Forelimb muscle (tissue), 1 donor: ENCODE measurements at places on chromosomes 7 and 10.

GRCh38 chr10:102436312-102436711, 3.9 kb upstream of the CUEDC2 start:
- no peak for DNase-seq

DNA sequence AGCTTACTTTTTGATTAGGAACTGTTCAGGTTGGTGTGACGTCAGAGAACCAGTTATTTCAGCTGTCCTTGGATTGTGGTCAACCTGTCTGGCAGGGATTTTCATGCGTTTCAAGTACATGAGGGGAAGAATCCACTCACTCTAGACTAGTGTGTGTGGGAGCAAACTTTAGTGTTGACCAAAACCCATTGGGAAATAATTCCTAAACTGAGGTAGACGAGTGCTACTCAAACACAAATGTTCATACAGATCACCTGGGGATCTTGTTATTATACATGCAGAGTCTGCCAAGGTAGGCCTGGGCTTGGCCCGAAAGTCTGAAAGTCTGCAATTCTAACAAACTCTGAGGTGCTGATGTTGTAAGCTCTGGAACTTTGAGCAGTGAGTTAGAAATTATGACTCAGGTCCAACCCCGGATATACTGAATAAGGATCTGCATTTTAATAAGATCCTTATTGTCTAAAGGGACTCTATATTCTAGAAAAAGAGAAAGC, 111.1 kb upstream of the CREB5 start:
- DNase-seq, result peak; percentile 46

DNA sequence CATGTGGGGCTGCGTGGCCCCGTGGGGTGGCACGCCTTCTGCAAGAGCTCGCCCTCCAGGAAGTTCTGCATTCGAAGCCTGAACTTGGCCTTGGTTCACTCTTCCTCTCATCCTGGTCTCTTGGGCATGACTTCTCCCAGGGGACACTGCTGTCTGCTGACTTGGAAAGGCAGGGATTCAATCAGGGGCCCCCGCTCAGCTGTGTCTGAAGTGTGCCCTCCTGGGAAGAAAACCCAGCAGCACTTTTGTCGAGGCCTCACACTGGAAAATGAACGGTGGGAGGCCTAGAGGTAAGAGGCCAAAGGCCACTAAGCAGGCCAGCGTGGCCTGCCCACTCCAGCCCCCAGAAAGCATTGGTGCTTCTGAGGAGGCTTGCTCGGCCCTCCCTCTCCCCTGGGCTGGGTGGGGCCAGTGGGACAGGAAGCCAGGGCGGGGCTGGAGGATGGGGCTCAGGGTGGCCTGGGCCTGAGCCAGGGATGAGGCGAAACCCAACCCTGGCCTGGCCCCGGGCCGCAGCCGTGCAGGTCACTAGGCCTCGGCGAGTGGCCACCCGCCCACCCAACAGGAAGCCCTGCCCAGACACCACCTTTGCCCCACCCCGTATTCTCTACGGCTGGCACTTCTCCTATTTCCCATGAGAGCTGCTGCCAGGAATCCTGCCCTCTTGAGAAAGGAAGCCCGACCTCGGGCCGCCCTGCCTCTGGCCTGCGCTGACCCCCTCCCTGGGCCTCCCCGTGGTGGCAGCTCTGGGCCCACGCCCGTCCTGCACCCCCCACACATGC, 81.1 kb downstream of the ZMIZ1 start:
- no peak for DNase-seq

DNA sequence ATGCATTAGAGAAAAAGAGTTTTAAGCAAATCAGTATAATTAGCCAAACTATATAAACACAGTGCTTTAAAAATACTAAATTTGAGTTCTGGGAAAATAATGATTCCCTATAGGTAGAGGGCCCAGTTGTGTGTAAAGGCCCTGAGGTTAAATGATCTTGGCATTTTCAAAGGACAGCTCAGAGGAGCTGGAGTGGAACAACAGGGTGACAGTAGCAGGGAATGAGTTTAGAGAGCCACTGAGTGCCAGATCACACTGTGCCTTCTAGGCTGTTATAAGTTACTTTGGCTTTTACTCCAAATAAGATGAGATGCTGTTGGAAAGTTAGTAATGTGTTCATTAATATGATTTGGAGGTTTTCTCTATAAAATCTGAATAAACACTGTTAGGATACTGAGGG, 34.6 kb downstream of the VWDE start:
- no peak for DNase-seq

- no peak for DNase-seq
Observed at GRCh38 chr10:93352638-93353383, 129.3 kb downstream of the MYOF start.

DNA sequence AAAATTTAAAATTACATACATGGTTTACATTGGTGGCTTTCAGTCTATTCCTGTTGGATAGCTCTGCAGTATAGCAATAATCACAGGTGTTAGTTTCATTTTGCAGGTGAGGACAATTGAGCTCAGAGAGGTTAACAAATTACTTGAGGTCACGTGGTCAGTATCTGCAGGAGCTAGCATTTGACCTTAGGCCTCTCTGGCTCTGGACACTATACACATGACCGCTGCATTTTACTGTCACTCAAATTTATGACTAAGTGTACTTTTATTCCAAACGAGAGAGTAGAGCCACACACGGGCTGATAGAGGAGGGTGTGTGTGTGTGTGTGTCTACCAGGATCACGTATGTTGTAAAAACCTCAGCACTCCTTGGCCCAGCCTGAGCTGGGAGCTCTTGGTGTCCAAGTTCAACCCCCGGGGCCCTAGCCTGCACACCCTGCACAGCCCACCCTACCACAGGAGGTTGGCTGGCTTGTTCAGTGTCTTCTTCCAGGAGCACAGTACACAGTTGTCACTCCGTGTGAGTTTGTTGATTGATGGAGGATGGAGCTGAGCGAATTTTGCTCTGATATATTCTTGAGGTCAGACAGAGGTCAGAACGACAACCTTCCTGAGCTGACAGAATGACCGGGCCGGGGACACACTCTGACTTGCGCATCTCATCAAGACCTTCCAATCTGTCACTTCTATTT, 272.7 kb downstream of the GFRA1 start:
- DNase-seq, result no peak

DNA sequence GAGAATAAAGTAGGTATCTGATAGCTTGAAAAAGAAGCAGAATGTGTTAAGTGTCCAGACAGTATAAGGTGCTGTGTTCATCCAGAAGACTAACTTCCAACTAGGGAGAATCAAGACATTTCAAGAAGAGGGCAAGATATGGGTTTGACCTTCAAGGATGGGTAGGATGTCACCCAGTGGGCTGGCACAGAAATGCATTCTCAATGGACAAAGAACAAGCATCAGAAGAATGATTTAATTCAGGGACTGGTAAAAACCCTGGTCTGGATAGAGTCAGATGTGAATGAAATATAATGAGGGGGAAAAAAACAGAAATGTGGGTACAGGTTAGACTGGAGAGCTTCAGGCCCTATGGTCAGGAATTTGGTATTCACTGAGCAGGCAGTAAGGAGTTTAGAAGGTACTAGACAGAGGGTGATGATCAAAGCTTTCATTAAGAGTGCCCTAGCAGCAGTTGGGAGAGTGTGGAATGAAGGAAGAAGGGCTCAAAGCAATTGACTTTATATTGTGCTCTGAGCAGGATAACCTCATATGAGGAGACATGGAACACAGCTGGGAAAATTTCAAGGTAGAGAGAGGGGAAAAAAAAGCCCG, 180.7 kb upstream of the ANK3 start:
- no peak for DNase-seq

GRCh38 chr10:27857616-27858015, 112.0 kb upstream of the MKX start:
- DNase-seq, result no peak

- DNase-seq, result no peak
Observed at GRCh38 chr7:131010029-131010716, 276.2 kb upstream of the KLF14 start.

- DNase-seq, result no peak
Observed at GRCh38 chr10:35598379-35598778, 6.8 kb upstream of the GJD4 start.

- no peak for DNase-seq
Observed at GRCh38 chr7:3063016-3063753, 19.5 kb upstream of the CARD11 start.

DNA sequence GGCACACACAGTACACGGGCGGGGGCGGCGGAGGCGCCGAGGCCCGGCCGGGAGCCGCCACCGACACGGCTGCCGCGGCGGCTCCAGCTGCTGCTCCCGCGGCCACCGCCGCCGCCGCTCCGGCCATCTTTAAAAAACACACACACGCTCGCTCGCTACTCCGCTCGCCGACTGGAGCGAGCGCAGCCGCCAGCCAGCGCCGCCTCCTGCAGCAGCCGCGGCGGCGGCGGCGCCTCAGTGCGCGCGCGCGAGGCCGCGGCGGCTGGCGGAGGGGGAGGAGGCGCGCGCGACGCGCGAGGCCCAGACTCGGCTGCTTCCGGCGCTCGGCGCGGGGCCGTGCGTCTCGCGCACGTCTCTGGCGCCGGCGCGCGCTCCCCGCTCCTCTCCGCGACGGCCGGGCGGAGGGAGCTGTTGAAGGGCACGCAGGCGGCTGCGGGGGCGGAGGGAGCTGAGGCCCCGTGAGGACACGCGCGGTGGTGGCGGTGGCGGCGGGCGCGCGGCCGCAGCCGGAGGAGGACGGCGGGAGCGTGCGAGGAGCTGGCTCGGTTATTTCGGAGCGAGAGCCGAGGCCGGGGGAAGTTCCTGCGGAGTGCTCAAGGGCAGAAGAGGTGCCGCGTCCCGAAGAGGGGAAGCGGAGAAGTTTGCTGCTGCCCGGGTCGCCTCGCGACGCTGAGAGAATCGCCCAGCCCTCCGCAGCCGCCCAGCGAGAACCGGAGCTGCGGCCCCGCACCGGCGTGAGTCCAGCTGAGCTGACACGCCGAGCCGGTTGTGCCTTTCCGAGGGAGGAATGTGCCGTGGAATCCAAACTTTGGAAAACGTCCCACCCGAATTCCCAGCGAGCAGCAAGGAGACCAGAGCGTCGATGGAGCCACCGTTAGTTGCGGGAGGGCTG, at the start of gene KDM7A:
KDM7A (minus strand) TSS at position 173 of the 892 bp plus-strand sequence; CDS start at position 127, 46 bp downstream.
- DNase-seq, result peak; percentile 94

GRCh38 chr7:159226011-159226702, 81.5 kb upstream of the VIPR2 start:
- no peak for DNase-seq

GRCh38 chr10:119450606-119451299, 91.8 kb downstream of the RGS10 start:
- DNase-seq, result no peak

GRCh38 chr10:77297393-77297739, 340.2 kb downstream of the KCNMA1 start:
- no peak for DNase-seq

DNA sequence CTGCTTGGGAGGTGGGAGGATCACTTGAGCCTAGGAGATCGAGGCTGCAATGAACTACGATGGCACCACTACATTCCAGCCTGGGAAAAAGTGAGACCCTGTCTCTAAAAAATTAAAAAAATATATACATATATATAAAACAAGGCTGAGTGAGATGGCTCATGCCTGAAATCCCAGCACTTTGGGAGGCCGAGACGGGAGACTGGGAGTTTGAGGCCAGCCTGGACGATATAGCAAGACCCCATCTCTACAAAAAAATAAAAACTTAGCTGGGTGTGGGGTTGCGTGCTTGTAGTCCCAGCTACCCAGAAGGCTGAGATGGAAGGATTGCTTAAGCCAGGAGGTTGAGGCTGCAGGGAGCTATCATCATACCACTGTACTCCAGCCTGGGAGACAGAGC, 87.6 kb downstream of the CARD11 start:
- DNase-seq, result no peak

GRCh38 chr7:91609525-91609924, 271.0 kb downstream of the MTERF1 start:
- DNase-seq, result no peak

GRCh38 chr7:27602766-27603165, 59.9 kb downstream of the HIBADH start:
- DNase-seq, result no peak

- no peak for DNase-seq
Observed at GRCh38 chr7:106736508-106737201, 75.7 kb upstream of the CCDC71L start.

GRCh38 chr7:105209870-105210269, 178.9 kb downstream of the SRPK2 start:
- no peak for DNase-seq

- DNase-seq, result no peak
Observed at GRCh38 chr7:118245267-118246040, 20.9 kb downstream of the ANKRD7 start.

GRCh38 chr7:158111906-158112570, 475.6 kb downstream of the PTPRN2 start:
- no peak for DNase-seq

GRCh38 chr10:117980216-117980615, 66.5 kb downstream of the RAB11FIP2 start:
- no peak for DNase-seq

- no peak for DNase-seq
Observed at GRCh38 chr7:141710301-141710700, 2.1 kb downstream of the WEE2 start.

DNA sequence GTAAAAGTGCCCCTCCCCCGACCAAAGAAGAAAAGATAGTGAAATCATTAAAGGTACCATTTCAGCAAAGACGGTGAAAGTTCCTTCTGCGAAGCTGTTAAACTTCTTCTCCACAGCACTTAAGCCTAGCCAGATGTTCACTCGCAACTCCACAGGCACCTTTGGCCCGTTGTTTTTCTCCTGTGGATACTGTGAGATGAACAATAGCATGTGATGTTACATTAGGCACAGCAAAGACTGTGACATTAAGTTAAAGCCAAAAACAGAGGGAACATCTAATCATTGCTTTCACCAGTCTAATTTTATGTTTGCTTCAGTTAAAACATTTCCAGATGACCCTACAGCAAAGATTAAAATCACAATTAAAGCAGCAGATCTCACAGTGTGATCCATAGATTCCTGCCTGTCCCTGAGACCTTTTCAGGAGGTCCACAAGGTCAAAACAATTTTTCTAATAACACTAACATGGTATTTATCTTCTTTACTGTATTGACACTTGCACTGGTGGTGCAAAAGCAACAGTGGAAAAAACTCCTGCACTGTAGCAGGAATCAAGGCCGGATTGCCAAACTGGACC, 112.5 kb downstream of the MYOF start:
- no peak for DNase-seq

- no peak for DNase-seq
Observed at GRCh38 chr10:70655316-70655715, 17.0 kb upstream of the ADAMTS14 start.

- DNase-seq, result no peak
Observed at GRCh38 chr7:20574784-20575720, 40.4 kb upstream of the ABCB5 start.
